ENCODE measurements at places on chromosomes 1 and 21. TPM values are rescaled to one million over a fixed set of nuclear protein-coding genes. Genes with fewer than 3 reads are reported as not detected.

The PHGDH gene
- polyA plus RNA-seq, result 28.2 TPM

The TMEM35B gene
- polyA plus RNA-seq, result 33.8 TPM

The CASZ1 gene
- 6.7 TPM for polyA plus RNA-seq

The CNIH3 gene
- polyA plus RNA-seq, result 2.0 TPM

The RCSD1 gene
- polyA plus RNA-seq, result 1.9 TPM

DNA sequence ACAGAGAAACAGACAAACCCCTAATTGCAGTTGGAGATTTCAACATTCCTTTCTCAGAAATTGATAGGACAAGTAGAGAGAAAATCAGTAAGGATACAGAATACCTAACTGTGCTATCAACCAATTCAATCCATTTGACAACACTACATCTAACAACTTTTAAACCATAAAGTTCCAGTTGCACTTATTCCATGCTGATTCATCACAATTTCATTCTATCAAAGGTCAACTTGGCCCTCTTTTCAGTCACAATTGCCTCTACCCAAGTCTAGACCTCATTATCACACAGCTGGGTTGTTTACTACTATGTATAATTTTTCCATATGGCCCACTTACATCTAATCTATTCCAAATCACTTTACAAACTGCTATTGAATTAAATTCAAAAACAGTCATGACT, 19.8 kb upstream of the DESI2 start:
- no peak overlapping the region for H3K4me3 ChIP-seq
- no peaks in the 10 kb centered on the region for H3K4me1 ChIP-seq
- no peaks in the 10 kb centered on the region for H3K27me3 ChIP-seq

DNA sequence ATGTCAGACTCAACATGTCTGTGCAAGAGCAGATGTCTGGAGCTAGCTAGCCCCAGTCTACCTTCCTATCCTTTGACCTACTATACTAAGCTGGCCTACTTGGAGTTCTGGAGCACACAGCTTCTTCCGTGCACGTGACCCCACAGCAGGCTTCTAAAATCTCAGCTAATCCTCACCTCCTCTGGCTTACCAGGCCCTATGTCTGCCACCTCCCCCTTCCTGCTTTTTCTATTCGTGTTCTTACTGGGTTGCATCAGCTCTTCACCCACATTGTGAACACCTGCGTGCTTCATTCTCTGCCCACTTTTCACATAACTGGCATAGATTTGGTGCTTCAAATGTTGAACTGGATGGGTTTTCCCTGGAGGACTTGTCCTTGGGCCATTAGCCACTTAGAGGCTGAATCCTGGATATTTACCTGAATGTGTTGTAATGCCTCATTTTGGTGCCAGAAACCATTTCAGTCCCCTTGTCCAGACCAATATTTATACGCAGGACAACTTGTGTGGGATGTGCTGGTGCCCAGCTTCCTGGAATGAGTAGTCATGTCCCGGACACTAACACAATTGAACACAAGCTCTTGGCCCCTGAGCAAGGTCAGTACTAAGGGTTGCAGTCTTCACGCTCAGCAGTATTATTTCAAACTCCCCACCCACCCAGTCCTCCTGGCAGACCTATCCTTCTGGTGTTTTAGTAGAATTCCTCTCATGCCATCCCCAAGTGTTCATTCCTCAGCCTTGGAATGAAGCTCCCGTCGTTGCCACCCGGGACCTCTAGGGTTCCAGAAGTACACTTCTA, 24.0 kb downstream of the TENT5C start:
- H3K36me3 ChIP-seq, result no peaks in the 10 kb centered on the region
- peaks cover 68% of the 10 kb centered on the region for H3K4me1 ChIP-seq
- DNase-seq, result no peak
- H3K4me3 ChIP-seq, result no peak overlapping the region

DNA sequence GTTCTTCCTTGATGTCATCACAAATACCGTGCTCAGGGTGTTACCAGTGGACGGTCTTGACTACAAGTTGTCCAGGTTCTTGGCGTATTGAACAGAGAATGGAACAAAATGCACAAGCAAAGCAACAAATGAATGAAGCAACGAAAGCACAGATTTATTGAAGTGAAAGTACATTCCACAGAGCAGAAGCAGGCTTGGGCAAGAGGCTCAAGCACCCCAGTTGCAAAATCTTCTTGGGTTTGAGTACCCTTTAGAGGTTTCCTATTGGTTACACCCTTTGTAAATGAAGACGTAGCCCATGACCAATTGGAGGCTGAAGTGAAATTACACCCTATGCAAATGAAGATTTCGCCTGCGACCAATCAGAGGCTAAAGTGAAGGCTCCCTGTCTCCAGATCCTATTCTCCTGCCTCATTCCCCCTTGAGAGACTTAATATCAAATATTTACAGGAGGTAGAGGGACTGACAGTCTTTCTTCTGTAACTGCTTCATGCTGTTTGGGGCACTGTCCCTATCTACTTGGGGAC, 38.3 kb downstream of the YY1AP1 start:
- H3K27me3 ChIP-seq, result no peaks in the 10 kb centered on the region
- no peak overlapping the region for H3K4me3 ChIP-seq
- no peaks in the 10 kb centered on the region for H3K4me1 ChIP-seq
- no peaks in the 10 kb centered on the region for H3K36me3 ChIP-seq

- no peaks in the 10 kb centered on the region for H3K36me3 ChIP-seq
- no peak overlapping the region for H3K4me3 ChIP-seq
- no peak overlapping the region for H3K27ac ChIP-seq
- H3K27me3 ChIP-seq, result no peaks in the 10 kb centered on the region
These were observed 45.2 kb downstream of the WDR4 start for GRCh38 chr21:42833859-42834725.

DNA sequence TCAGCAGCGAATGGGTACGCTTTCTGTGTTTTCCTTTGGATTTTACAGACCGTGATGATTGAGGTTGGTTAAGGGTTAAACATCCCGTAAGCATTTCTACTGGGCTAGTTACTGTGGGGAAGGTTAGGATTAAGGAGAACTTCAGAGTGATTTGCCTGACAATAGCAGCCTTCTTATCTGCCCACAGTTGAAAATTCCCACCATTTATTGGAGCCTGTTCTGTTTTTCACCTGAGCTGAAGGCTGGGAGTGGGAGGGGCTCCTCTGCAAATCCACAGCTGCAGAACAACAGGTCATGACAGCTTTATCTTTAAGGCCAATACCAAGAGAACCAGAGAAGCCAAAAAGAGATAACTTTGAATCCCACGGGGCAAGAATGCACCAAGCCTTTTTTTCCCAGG, 168.6 kb downstream of the KAZN start:
- no peaks in the 10 kb centered on the region for H3K27me3 ChIP-seq
- H3K4me3 ChIP-seq, result no peak overlapping the region
- DNase-seq, result no peak
- no peak overlapping the region for H3K27ac ChIP-seq
- H3K36me3 ChIP-seq, result no peaks in the 10 kb centered on the region

- DNase-seq, result no peak
- H3K4me3 ChIP-seq, result no peak overlapping the region
- no peaks in the 10 kb centered on the region for H3K4me1 ChIP-seq
- no peaks in the 10 kb centered on the region for H3K27me3 ChIP-seq
These were observed 19.5 kb upstream of the COL6A2 start for GRCh38 chr21:46078322-46078977.

DNA sequence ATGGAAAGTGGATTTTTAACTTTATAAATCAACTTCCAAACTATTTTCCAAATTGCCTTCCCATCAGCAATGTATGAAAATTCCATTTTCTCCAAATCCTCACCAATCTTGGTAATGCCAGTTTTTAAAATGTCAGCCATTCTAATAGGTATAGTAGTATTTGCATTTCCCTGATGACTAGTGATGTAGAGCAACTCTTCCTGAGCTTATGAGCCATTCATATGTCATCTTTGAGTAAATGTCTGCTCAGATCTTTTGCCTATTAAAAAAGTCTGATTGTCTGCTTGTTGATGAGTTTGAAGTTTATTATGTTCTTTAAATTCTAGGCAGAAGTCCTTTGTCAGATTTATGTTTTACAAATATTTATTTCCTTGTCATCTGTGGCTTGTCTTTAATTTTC, 54.7 kb downstream of the KDM1A start:
- no peak overlapping the region for H3K4me3 ChIP-seq
- no peaks in the 10 kb centered on the region for H3K4me1 ChIP-seq
- no peak overlapping the region for H3K27ac ChIP-seq
- H3K36me3 ChIP-seq, result peaks cover 9% of the 10 kb centered on the region

GRCh38 chr1:11904978-11905377, 21.2 kb downstream of the KIAA2013 start:
- DNase-seq, result no peak
- no peak overlapping the region for H3K27ac ChIP-seq
- no peak overlapping the region for H3K4me3 ChIP-seq
- no peaks in the 10 kb centered on the region for H3K4me1 ChIP-seq
- H3K36me3 ChIP-seq, result no peaks in the 10 kb centered on the region

DNA sequence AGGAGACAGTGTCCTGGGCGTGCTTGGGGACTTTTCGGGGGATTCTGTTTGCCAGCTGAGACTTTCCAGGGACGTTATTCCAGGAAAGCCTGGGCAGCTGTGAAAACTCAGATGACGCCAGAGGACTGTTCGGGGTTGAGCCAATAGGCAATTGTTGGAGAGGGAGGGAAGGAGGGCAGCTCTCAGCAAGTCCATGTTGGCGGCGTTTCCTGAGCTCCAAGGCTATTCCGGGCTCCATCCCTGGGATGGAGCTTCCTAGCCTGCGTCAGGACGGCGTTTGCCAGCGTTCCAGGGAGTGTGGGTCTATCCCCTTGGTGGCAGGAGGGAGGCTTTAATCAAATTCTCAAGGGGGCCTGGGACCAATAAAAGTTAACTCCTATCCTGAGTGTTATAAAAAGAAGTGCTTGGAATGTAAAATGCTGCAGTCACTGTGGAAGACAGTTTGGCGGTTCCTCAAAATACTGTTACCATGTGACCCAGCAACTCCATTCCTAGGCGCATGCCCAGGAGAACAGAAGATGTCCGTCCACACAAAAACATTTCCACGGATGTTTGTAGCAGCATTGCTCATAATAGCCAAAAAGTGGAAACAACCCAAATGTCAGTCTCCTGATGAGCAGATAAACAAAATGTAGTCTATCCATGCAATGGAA, 15.2 kb downstream of the SLC27A3 start:
- peak; percentile 62 for DNase-seq
- H3K27me3 ChIP-seq, result no peaks in the 10 kb centered on the region
- peaks cover 14% of the 10 kb centered on the region for H3K4me1 ChIP-seq
- H3K27ac ChIP-seq, result peak overlapping the region; percentile 64
- no peak overlapping the region for H3K4me3 ChIP-seq

- H3K4me3 ChIP-seq, result no peak overlapping the region
- DNase-seq, result no peak
- no peaks in the 10 kb centered on the region for H3K27me3 ChIP-seq
- H3K4me1 ChIP-seq, result no peaks in the 10 kb centered on the region
These were observed 22.8 kb downstream of the TAS1R2 start for GRCh38 chr1:18836654-18837053.

GRCh38 chr1:41812051-41812450, 106.7 kb downstream of the HIVEP3 start:
- DNase-seq, result no peak
- H3K4me1 ChIP-seq, result no peaks in the 10 kb centered on the region
- H3K36me3 ChIP-seq, result no peaks in the 10 kb centered on the region
- no peak overlapping the region for H3K4me3 ChIP-seq
- H3K27ac ChIP-seq, result no peak overlapping the region
- H3K27me3 ChIP-seq, result no peaks in the 10 kb centered on the region

DNA sequence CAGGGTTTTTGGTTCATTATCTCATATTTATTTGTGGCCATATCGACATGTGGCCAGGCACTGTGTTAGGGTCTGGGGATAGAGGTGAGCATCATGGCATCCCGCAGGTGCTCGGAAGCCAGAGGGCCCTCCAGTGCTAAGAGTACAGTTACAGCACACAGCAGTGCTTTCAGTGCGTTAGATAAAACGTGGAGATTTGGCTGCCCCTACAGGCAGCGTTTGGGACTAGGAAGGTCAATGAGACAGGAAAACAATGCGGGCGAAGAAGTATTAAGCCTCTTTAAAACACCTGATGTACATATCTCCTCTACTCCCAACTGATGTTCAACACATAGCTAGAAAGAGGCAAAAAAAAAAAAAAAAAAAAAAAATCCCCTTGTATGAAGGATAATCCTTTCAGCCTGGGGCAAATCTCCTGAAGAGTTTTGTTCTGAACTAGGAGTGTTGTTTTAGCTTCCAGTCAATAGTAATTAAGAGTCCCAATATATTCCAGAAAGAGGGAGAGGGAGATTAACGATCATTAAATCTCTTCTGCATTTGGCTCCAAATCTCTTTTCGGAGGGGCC, 80.1 kb downstream of the CAPZB start:
- H3K27ac ChIP-seq, result no peak overlapping the region
- no peak for DNase-seq
- H3K4me1 ChIP-seq, result no peaks in the 10 kb centered on the region
- H3K36me3 ChIP-seq, result no peaks in the 10 kb centered on the region
- H3K27me3 ChIP-seq, result no peaks in the 10 kb centered on the region

- no peak overlapping the region for H3K27ac ChIP-seq
- no peaks in the 10 kb centered on the region for H3K36me3 ChIP-seq
- no peaks in the 10 kb centered on the region for H3K4me1 ChIP-seq
- DNase-seq, result no peak
These were observed 293.5 kb downstream of the NTNG1 start for GRCh38 chr1:107434361-107434693.

- no peaks in the 10 kb centered on the region for H3K4me1 ChIP-seq
- no peak overlapping the region for H3K27ac ChIP-seq
- H3K27me3 ChIP-seq, result no peaks in the 10 kb centered on the region
- H3K36me3 ChIP-seq, result no peaks in the 10 kb centered on the region
- DNase-seq, result no peak
- no peak overlapping the region for H3K4me3 ChIP-seq
These were observed 3.6 kb downstream of the KCNE2 start for GRCh38 chr21:34367320-34367935.

- DNase-seq, result no peak
- H3K27ac ChIP-seq, result no peak overlapping the region
- H3K36me3 ChIP-seq, result no peaks in the 10 kb centered on the region
- no peaks in the 10 kb centered on the region for H3K4me1 ChIP-seq
- no peak overlapping the region for H3K4me3 ChIP-seq
These were observed 5.1 kb upstream of the BRDT start for GRCh38 chr1:91944087-91944486.

- DNase-seq, result no peak
- no peak overlapping the region for H3K4me3 ChIP-seq
- no peaks in the 10 kb centered on the region for H3K36me3 ChIP-seq
- peaks cover 9% of the 10 kb centered on the region for H3K27me3 ChIP-seq
- H3K4me1 ChIP-seq, result no peaks in the 10 kb centered on the region
These were observed 651 bp downstream of the PDE4B start for GRCh38 chr1:65793359-65793732.

DNA sequence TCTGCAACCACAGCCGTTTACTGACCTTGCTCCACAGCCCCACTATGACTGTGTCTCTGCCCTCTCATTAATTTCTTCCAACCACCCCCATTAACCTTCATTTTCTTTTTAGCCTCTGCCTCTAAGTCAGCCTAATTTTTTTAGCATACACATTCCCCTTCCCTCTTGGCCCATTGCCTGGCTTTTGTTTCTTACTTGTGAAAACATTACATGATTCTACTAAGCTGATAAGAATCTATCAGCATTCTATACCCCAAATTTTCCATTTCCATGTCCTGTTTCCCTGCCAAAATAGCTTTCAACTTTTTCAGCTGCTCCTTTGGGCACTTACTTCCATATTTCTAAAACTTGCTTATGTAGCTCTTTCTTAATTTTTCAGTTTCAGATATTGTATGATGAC, 79.8 kb downstream of the PCP4 start:
- H3K4me1 ChIP-seq, result no peaks in the 10 kb centered on the region
- no peaks in the 10 kb centered on the region for H3K36me3 ChIP-seq
- H3K4me3 ChIP-seq, result no peak overlapping the region
- no peaks in the 10 kb centered on the region for H3K27me3 ChIP-seq
- no peak overlapping the region for H3K27ac ChIP-seq

All from pancreas (tissue), 10 donors.